Stimulated activated CD4-positive, alpha-beta T cell treated with anti-CD3 and anti-CD28 coated beads, Interleukin-12 subunit alpha, Interleukin-12 subunit beta, amount 100 ng/mL, for 48 hours (primary cell): ENCODE measurements at places on chromosomes 2 and 18.

DNA sequence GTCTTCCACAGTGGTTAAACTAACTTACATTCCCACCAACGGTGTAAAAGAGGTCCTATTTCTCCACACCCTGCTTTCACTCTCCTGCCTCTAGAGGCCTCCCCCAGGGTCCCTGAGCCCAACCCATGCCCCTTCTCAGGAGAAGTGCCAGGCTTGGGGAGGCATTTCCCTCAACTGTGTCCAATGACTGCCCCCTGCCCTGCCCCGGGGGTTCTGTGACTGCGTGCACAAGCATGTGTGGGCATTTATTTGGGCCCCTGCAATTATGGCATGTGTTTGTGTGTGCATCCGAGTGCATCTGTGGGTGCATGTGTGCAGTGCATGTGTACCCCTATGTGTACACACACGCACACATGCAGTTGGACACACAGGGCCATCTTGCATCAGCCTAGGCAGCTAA is 57.3 kb downstream of the INHBB start:
- no peak for DNase-seq

DNA sequence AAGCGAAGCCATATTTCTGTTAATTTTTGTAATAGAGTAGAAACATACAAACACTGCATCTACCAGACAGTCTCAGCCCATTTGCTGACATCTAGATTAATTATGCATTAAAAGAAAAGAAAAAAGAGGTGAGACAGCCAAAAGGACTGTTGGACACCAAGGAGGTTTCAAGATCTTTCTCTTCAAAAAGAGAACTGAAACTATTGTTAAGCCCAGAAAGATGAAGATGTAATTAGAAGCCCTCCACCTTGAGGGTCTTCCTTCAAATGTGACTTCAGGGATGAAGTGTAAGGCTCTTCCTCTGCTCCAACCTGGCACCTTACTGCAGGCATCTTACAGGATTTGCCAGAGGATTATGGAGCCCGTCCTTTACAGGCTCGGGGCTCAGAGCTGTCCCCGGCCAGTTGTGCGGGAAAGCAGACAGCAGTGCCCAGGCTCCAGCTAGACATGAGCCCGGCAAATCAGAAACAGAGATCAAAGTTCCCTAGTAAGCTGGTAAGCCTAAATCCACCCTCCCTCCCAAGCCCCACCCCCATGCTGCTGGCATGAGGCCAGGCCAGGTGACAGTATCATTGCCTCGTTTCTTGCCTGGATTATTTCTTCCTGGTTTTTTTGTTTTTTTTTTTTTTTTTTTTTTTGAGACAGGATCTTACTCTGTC is 38.9 kb downstream of the ADI1 start:
- DNase-seq, result no peak

DNA sequence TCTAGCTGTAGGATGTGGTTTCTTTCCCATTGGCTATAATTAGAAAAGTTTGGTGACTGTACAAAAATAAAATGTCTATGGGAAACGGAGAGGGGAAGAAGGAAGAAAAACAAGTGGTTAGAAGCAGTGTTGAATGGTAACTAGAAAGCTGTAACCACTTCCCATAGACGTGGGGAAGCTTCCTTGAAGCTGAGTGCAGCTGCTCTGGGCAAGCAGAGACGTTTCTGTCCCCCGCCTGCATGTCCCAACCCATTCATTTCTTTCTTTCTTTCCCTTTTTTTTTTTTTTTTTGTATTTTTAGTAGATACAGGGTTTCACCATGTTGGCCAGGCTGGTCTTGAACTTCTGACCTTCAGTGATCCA is 367.8 kb upstream of the HS6ST1 start:
- no peak for DNase-seq

- no peak for DNase-seq
Observed at GRCh38 chr2:143355870-143356269, 226.7 kb downstream of the ARHGAP15 start.

DNA sequence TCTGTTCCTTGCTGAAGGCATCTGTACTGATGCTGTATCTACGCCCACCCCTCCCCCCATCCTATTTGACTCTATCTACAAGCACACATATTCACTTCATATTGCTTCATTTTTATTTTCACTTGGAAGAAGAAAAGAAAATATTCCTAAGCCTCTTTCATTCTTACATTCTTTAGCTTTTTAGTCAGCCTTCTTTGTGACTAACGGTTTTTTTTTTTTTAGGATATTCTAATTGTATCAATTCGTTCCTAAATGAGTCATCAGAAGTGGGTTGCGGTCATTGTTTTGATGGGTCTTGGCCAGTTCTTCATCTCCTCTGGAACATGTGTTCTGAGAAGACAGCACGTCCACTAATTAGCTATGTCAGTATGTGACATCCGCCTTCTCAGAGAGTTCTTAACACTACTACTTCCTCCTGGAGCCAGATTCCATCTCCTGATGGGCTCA is 88.7 kb downstream of the MYO1B start:
- no peak for DNase-seq

GRCh38 chr18:54217624-54218023 is 6.8 kb downstream of the MBD2 start:
- DNase-seq, result no peak

GRCh38 chr2:17892770-17893534 is 14.5 kb downstream of the KCNS3 start:
- no peak for DNase-seq

- DNase-seq, result no peak
Observed at GRCh38 chr18:64134044-64134747, 14.7 kb downstream of the LINC00305 start.

DNA sequence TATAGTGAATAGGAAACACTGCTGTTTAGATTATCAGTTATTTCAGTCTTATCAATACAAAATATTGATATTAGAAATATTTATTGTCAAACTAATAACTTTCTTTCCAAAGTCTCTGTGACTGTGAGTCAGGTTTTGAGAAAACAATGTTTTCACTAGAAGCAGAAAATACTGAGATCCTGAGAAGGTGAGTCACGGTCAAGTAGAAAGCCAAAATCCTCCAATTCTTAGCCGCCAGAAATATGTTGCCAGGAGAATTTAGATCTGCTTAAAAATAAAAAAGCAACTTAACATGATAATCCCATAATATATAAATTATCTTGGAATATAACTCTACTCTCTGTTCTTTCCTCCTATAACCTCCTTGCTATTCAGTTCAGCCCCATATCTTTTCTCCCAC is 181.9 kb upstream of the NRXN1 start:
- no peak for DNase-seq

GRCh38 chr2:70922235-70923234 is 13.2 kb upstream of the ATP6V1B1 start:
- DNase-seq, result no peak

- no peak for DNase-seq
Observed at GRCh38 chr2:89825034-89825433, 1133.6 kb downstream of the RPIA start.

DNA sequence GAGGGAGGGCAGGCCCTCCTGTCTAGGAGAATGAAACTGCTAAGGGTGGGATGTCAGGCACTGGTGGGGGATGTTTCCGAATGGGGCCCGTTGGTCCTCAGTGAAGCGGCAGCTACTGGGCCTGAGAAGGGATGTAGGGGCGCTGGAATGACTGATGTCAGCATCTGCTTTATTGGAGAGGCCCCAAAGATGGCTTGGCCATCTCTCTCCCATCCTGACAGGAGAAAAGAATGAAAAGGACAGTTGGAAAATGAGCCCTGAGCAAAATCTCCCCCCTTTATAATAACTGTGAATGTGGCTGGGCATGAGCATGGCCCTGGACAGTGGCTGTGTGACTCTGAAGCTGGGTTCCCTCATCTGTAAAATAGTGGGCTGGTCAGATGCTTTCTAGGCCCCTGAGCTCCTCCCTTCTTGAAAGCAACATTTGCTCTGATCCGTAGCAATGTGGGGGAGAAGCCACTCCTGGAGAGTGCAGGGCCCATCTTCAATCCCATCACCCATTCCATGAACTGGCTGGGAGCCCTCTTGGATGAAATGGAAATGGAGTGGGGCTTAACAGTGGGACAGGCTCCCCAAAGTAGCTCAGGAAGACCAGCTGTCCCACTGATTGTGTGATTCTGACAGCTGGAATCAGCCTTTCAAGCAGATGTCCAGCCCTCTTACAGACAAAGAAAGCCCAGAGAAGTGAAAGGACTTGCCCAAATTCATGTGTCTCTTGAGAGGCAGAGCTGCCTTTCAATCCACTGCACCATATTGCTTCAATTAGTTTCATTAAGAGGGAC is 232.7 kb upstream of the SMAD2 start:
- no peak for DNase-seq

DNA sequence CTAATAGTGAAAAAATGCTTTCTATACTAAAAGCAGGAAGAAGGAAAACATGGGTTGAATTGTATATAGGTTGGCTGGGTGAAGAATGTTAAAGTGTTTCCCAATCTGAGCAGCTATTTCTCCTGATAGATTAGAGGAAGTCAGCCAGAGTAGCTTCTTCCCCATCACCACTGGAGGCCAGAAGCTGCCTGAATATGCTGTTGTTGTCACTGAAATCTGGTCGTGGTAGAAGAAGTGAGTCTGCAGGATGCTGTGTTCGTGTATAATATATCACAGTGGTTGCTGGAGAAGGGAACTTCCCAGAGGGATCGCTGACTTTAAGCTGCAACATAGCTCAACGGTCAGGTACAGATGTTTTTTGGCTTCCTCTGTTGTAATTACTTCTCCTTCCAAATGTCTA is 247.5 kb upstream of the LRATD1 start:
- no peak for DNase-seq

DNA sequence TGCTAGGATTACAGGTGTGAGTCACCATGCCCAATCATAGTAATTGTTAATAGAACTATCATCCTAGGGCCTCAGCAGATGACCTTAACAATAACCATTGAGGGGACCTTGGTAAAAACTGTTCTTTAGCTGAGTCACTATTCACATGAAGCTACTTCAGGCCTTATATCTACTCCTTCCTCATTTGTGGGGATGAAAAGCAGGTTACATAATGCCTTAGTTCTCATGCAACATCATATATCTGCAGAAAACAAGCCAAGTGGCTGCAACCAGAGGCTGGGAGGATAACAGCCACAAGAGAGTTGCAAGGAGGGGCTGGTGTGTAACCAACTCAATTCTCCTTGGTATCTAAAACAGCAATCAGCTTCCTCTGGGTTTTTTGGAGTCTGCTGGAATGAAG is 445.4 kb downstream of the NBAS start:
- DNase-seq, result no peak

- no peak for DNase-seq
Observed at GRCh38 chr2:79757526-79757925, 244.7 kb downstream of the CTNNA2 start.

- no peak for DNase-seq
Observed at GRCh38 chr2:231682603-231683291, 25.6 kb upstream of the PTMA start.

DNA sequence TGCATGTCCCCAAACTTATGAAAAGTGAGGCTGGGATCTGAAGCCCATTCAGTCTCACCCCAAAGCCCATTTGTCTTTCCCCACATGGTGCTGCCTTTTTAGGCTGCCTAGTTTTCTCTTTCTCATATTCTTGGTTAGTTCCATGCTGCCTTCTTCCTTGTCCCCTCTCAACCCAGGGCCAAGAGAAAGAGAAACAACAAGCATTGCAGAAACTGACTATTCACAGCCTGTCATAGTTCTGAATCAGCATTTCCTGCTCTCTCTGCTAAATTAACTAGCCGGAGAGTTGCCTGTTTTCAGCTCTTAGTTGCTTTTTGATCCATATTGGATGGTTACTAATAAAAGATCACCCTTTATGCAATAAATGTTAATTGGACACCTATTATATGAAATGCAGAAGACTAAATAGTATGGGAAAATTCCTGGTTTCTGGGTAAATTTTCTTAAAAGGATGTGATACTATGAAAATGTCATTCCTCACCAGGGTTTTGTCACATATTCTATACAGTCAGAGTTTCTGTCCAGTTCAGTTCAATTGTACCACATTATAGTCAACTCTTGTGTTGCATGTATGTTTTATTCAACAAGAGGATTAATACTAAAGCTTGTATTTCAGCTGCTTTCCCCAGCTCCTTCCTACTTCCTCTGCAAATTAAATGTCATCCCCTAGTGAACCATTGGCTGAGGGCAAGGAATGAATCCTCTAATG is 246.5 kb downstream of the GALR1 start:
- DNase-seq, result no peak

DNA sequence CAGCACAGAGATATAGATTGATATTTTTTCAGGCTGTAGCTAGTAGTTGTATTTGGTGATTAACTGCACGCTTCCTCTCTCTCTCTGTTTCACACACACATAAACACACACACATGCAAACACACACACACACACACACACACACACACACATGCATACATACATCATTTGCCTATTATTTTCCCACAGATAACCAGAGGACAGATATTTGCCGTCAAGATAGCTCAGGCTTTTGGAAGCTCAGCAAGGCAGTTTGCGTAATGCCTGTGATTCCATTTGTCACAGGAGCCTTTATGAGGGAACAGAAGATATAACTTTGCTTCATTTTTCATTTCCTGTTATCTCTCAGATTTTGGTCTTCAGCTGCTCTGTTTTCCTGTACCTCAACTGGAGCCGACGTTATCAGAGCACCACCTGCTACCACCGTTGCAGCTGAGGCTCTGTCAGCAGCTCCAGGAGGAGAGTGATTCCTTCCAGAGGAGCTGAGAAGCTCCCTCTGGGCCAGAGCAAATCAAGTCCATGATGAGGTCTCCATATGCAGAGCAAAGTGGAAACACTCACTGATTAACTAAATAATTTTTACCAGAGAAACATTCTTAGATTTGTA is 341.9 kb upstream of the PIK3C3 start:
- no peak for DNase-seq

GRCh38 chr2:102078773-102079172 is 63.8 kb upstream of the IL1R1 start:
- DNase-seq, result no peak

DNA sequence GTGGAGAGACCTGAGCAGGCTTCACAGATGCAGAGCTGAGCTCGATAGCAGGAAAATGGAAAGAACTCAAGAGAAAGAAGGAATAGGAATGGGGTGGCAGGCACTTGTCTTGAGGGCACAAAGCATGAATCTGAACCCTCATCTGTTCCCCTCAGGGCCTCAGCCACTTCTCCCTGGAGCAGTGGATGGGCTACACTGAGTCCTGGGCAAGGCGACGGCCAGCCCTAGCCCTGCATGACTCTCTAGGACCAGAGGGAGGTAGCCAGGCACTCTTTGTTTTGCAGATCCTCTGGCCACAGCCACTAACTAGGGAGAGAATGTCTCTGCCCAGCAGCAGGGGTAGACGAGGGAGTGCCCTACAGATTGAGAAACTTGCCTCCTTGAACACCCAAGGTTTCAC is 3.4 kb upstream of the TEX51 start:
- no peak for DNase-seq

- no peak for DNase-seq
Observed at GRCh38 chr2:127619877-127620705, 25.9 kb upstream of the GPR17 start.

DNA sequence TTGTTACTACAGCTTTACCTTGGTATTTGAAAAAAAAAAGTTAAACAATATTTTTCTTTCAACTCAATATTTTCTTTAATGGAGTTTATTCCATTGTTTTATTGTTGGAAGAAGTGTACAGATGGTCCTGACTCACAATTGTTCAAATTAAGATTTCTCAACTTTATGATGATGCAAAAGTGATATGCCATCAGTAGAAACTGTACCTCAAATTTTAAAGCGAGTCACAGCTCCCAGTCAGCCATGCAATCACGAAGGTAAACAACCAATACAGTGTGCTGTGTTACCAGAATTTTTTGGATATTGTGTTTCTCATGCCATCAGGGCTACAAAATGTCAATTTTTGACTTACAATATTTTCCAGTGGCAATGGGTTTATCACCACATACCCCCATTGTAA is 54.0 kb upstream of the COL5A2 start:
- DNase-seq, result no peak
